Dermis microvascular lymphatic vessel endothelial cell (primary cell): ENCODE measurements at places on chromosomes 3 and 15.

- peak; percentile 77 for DNase-seq
These were observed 35.2 kb downstream of the SLC6A20 start for GRCh38 chr3:45760878-45761711.

DNA sequence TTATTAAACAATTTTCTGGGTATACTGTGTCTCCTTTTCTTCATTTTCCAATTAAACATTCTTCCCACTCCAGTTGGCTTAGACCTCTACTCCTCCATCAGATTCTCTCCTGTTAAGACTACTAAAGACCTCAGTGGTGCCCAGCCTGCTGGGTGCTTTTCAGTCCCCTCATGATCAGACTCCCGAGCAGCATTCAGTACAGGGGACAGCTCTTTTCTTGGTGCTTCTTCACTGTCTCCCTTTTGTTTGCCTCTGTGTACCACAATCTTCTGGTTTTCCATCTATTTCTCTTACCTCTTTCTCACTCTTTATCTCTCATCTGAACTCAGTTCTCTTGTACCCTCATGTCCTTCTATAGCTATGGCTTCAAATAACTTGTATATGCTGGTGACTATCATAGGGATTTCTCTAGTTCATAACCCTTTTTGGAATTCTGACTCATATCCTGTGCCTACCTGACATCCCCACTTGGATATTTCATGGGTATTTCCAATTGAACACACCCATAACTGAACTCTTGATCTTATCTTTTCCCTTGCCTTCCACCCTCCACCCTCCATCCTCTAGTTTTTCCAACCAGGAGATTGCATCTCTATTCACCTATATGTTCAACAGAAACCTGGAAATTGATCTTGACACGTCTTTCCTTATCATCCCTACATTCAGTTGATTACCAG lies 55.6 kb upstream of the ABHD10 start:
- DNase-seq = peak; percentile 52

DNA sequence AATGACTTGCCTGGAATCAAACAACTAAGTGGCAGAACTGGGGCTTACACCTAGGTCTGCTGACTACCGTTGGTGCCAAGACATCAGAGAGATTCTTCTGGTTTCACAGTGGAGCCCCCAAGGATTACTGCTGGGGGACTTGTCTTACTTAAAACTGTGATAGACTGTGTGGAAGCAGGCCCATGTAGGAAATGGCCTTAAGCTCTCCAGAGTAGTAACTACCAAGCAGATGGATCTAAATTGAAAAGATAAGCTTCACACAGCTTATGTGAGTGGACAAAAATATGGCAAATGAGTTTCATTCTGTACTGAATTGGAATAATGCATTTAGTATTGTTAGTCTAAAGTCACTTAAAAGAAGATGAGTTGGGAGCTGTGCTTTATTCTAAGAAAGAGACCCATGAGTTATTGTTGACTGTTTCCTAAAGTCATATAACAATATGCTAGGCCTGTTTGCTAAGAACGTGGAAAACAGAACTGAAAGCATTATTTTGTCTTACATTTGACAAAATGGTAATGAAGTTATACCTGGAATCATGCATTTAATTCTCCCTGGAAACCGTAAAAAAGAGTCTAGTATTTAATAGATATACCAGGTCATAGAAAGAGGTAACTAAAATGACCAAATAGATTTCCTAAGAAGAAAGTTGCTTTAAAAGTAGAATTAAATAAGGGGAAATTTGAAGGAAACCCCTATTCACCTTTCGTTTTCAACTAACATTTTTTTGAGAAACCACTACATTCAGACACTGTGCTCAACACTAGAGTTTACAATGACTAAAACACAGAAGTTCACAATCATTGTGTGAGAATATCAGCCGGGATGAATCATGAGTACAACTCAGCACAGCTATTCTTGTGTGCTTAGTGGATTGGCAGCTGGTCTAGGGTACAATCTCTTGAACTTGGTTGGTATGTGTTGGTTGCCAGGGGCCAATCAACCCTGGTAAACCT lies 13.0 kb upstream of the MAPK6 start:
- peak; percentile 91 for DNase-seq

DNA sequence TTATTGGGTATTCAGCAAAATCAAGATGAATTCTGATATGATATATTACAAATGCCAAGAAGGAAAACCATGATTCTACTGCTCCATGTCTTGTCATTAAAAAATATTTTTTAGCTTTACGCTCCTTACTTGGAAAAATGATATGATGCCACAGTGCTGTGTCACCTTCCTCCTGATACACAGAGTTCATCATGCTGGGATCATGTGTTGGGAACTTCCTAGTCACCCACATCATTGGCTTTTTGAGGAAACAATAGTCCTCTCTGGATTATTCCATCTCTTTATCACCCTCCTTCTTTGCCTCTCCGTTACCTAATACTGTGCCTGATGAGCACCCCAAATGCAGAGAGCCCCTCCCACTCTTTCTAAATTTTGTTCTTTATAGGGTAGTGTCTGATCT lies 94.3 kb upstream of the PFN2 start:
- DNase-seq = no peak

DNA sequence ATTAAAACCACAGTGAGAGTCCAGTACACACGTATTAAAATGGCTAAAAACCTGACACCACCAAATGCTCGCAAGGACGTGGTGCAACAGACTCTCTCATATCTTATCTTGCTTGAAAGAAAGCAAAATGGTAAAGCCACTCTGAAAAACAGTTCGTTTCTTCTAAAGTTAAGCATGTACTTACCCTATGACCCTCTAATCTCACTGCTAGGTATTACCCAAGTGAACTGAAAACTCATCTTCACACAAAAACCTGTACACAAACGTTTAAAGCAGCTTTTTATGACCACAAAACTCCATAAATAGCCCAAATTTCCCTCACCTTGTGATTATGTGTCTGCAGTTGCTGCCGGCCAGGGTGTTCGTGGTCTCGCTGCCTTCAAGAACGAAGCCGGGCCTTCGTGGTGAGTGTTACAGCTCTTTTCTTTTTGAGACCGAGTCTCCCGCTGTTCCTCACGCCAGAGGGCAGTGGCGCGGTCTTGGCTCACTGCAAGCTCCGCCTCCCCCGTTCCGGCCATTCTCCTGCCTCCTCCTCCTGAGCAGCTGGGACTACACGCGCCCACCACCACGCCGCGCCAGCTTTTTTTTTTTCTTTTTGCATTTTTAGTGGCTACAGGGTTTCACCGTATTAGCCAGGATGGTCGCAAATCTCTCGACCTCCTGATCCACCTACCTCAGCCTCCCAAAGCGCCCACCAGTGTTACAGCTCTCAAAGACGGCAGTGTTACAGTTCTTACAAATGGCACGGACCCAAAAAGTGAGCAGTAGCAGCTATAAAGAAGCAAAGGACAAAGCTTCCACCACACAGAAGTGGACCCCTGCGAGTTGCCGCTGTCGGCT lies 165.4 kb downstream of the TJP1 start:
- no peak for DNase-seq

- no peak for DNase-seq
These were observed 175.0 kb downstream of the CFAP20DC start for GRCh38 chr3:58874795-58875194.

- no peak for DNase-seq
These were observed 360.4 kb downstream of the ULK4 start for GRCh38 chr3:41601404-41601987.

- DNase-seq = peak; percentile 12
These were observed 204.6 kb upstream of the NR2F2 start for GRCh38 chr15:96125721-96126415.

DNA sequence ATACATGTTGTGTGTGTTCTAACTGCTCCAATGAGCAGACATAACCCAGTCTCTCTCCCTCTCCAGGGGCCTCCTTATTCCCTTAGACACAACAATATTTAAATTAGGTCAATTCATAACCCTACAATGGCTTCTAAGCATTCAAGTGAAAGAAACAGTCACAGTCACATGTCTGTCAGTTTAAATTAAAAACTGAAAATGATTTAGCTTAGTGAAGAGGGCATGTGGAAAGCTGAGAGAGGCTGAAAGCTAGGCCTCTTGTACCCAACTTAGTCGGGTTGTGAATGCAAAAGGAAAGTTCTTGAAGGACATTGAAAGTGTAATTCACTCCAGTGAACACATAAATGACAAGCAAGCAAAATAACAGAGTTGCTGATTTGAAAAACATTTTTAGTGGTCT lies 1519.6 kb downstream of the OTOL1 start:
- no peak for DNase-seq

DNA sequence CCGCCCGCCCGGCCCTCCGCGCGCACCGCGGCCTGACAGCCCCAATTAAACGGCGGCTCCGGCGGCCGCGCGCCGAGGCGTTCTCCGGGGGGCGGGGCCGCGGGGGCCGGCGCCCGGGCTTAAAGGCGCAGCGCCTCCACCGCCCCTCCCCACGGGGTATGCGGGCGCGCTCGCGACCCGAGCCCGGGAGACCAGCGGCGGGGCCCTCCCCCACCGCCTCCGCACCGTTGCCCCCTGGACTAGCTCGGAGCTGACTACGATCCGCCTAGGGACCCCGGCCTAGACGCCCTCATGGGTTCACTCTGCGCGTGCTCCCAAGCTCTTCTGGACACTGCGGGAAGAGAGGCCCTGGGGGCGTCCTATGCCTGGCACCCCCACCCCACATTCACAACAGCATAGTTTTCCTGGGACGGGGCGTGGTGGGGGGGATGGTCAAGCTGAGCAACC lies at the start of gene DUSP7:
TSS of gene DUSP7 (minus strand) at position 51 of the 447 bp plus-strand sequence. CDS start 205 bp downstream, outside the sequence.
- no peak for DNase-seq

GRCh38 chr15:70092464-70093027 lies 5.2 kb downstream of the TLE3 start:
- no peak for DNase-seq

DNA sequence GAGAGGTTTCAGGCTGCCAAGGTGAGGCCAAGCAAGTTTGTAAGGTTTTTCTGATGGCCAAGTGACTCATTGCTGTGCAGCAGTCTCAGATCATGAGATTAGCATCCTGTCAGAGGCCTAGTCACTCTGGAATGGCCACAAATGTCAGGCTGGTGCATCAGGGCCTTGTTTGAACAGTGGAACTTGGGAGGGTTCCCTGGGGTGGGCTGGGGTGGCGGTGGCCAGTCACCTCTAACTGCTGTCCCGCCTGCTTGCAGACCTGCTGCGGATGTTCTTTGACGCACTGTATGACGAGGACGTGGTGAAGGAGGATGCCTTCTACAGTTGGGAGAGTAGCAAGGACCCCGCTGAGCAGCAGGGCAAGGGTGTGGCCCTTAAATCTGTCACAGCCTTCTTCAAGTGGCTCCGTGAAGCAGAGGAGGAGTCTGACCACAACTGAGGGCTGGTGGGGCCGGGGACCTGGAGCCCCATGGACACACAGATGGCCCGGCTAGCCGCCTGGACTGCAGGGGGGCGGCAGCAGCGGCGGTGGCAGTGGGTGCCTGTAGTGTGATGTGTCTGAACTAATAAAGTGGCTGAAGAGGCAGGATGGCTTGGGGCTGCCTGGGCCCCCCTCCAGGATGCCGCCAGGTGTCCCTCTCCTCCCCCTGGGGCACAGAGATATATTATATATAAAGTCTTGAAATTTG lies 2.8 kb upstream of the FAM131A start:
- peak; percentile 79 for DNase-seq

DNA sequence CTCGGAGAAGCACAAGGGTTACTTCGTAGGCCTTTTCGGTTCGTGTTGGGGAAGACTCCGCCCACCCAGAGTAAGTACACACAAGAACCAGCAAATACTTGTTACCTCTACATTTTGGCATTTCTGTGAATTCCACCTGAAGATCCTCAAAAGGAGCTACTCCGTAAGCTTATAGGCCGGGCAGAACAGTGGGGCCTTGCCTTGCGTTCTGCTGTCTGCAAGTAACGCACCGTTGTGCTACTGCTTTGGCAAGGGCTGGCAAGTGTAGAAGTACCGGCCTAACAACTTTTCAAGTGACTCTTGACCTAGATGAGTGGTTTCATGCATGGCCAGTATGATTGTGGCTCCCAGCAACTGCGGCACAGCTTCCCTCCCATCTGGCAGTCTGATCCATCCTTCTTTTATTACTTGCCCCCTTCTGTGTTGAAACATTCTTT lies 6.4 kb upstream of the DNAAF4 start:
- no peak for DNase-seq

DNA sequence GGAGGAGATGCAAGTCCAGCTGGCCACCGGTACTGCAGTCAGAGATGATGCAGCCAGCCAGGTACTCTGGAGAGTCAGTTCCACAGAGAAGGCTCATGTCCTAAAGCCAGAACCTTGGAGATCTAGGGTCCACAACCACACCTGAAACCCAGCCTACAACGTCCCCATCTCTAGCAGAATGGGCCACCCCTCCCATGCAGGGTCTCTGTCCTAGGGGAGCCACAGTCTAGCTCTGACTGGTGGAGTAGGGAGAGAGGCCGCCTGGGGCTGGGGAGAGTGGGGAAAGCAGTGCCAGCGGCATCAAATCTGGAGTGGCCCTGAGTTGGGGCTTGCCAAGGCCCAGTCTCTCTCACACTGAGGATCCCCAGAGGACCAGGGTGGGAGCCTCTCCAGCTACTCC lies 43.5 kb downstream of the PTH1R start:
- DNase-seq = no peak

DNA sequence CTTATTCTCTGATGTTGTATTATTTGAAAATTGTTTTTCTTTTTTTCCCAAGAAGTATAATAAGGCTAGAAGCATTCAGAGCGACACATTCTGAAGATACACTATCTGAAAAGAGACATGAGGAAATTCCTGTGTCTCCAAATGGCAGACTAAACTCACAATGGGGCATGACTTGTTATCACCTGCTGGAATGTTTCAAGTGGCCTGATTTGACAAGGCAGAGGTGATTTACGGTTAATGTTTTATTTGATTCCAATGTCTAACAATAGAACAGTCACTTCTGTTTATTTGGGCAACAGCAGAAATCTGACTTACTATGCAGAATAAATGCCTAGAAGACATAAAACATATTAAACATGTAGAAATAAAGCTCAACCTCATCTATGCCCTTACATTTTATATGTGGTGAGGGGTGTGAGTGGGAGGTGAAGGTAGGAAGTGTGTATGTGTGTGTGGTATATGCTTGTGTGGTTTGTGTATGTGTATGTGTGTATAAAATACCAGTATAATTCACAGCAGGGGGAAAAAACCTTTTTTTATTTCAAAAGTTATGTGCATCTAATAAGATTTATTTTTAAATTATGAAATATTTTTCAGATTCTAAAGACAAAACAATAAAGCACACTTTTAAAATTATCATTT lies 1051.7 kb downstream of the ROBO2 start:
- no peak for DNase-seq

- no peak for DNase-seq
These were observed 33.2 kb downstream of the B4GALT4 start for GRCh38 chr3:119207512-119207875.

DNA sequence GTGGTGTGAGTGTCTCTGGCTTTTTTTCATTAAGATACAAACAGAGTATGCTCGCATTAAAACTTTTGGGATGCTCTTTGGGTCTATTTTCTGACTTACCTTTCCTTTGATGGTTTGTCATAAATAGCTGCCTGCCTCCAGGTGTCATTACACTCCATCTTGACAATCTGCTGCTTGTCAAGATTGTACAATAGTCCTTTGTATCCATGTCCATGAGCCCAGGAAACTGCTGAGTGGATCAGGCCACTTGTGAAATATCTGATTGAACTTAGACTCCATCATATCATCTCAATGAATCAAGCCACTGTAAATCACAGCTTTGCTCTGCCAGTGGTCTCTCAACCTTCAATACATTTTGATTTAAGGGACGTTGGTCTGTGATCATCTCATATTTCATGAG lies 135.2 kb downstream of the ECT2 start:
- DNase-seq = no peak
